ENCODE measurements at places on chromosomes 3 and 15.
A peak's percentile ranks its signal among the peaks of the same experiment; 100 is the strongest.

- DNase-seq = no peak
Measured at GRCh38 chr3:94413336-94414108, 350.7 kb downstream of the NSUN3 start.

DNA sequence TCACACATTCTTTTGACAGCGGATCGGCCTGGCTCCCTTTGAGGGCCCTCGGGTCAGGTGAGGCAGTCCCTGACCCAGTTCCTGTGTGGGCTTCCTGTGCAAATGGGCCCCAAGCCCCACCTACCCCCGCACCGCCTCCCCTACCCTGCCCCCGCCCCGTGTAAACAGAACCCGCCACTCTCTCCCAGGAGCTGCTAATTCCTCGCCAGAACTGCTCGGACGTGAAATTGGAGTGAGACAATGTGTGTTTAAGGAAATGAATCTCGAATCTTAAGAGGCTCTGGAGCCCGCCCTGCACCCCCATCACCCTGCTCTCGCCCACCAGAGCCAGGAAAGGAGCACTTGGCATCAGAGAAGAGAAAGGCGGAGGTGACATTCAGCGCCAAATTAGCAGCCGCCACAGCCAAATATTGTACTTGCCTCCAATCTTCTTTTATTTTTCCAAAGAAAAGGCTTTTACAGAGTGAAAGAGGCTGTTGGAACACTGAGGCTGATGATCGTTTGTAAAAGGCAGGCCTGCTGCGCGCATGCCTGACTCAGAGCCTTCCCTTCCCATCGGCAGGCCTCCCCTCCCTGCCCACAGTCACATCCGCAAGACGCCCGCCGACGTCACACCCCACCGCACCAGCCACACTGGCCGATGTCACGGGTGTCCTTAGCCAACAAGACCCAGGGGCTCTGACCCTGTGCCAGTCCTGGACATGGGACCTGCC lies 53.1 kb downstream of the CACNA2D2 start:
- DNase-seq = peak; percentile 95

GRCh38 chr15:70156671-70157271 lies 59.1 kb upstream of the TLE3 start:
- DNase-seq = peak; percentile 34

GRCh38 chr15:44023176-44023575 lies 171.9 kb downstream of the FRMD5 start:
- no peak for DNase-seq

GRCh38 chr15:65583701-65584100 lies 27.2 kb downstream of the INTS14 start:
- no peak for DNase-seq

- peak; percentile 73 for DNase-seq
Measured at GRCh38 chr15:38049891-38050290, 115.5 kb downstream of the TMCO5A start.

- DNase-seq = peak; percentile 44
Measured at GRCh38 chr3:87082796-87083440, 92.0 kb upstream of the VGLL3 start.

- no peak for DNase-seq
Measured at GRCh38 chr3:140441006-140441405, 236.9 kb upstream of the TRIM42 start.

DNA sequence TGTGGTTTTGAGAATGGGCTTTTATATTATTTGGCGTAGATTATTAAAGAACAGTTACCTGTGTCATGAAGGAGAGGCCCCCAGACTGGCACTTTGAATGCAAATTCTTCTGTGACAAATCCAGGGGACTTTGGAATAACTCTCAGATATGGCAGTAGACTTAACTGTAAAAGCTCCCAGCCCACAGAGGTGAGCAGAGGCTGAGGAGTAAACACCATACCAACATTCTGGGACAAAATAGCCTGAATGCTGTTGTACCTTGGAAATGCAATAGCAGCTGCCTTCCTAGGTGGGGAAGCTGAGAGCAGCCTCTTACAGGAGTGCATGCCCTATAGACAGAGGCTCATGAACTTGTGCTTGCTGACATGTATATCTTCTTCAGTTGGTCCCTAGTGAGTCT lies 187.6 kb upstream of the CTDSPL start:
- DNase-seq = no peak

- DNase-seq = no peak
Measured at GRCh38 chr3:150391161-150391560, 16.9 kb upstream of the TSC22D2 start.

DNA sequence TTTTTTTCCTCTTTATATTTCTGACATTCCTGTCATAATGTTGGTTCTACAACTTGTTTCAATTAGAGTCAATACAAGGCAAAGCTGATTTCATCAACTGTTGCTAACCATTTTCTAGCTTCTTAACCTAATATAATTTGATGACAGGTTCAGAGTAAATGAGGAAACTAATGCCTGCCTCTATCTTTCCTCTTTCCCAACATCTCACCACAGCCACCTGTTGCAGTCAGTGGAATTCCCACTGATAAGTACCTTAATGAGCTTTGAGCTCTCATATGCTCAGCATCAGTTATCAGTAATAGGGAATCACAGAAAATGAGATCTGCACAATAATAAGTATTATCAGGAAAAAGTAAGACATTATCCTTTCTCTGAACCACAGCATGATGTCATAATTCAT lies 241.9 kb downstream of the MEIS2 start:
- no peak for DNase-seq

DNA sequence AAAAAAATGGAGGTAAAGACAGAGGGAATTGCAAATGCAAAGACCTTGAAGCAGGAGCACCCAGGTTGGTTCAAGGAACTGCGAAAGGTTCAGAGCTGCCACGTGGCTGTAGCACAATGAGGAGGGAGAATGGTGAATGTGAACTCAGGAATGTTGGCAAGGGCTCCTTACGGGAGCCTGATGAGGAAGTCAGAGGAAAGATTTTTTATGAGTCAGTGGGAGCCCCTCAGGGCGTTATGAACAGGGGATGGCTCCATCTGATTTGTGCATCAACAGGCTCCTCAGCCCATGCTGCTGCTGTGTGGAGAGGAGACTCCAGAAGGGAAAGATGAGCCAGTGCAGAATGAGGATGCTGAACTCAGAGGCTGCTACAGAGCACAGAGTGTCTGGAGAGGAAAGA lies 194.4 kb downstream of the ARRDC4 start:
- no peak for DNase-seq

DNA sequence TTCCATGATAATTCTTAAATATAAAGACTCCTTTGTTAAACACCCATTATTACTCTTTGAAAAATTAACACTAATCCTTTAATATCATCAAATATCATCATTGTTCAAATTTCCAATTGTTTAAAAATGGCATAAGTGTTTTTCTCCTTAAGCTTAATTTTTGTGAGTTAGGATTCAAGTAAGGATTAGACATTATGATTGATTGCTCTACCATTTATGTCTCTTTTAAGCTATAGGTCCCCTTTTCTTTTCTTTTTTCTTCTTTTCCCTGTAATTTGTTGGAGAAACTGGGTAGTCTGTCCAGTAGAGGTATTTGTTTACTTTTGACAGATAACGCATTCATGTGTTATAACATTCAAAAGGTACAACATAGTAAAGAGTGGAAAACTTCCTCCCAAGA lies 9.1 kb downstream of the ABHD2 start:
- no peak for DNase-seq

DNA sequence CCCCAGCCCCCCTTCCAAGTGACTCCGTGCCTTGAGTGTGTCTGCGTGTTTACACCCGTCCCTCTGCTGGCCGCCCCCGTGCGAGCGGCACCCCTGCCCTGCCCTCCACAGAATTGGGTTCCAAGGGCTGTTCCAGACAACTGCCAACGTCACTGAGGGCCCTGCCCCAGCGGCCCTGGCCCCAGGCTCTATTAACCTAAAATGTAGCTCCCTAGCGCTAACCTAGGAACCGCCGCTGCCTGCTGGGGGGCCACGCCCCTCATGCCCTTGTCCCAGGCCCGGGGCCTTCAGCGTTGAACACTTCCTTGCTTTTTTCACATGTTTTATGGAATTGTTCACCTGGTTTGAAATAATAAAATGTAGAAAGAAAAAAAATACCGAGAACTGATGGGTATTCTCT lies 10.0 kb upstream of the SEMA3B start:
- no peak for DNase-seq

GRCh38 chr3:9881441-9881840 lies 1.4 kb upstream of the CIDEC start:
- no peak for DNase-seq

- DNase-seq = peak; percentile 62
Measured at GRCh38 chr3:16373341-16373946, 108.4 kb downstream of the OXNAD1 start.

- DNase-seq = no peak
Measured at GRCh38 chr3:182782149-182782548, 11.2 kb upstream of the ATP11B start.

DNA sequence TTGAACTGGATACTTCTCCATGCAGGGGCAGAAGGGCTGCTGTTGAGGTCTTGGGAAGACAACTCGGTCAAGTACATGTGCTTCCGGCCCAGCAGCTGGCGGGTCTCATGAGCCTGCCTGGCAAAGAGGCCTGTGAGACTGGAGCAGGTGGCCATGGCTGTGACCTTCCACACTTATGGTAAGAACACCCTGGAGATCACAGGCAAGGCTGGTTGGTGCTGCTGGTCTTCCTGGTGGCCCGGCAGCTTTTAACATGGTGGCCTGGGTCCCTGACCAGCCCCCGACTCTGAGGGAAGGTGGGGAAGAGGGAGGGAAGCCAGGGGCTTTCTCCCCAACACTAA lies 15.4 kb downstream of the CHRD start:
- no peak for DNase-seq

- DNase-seq = no peak
Measured at GRCh38 chr3:170730071-170730812, 139.8 kb downstream of the RPL22L1 start.

DNA sequence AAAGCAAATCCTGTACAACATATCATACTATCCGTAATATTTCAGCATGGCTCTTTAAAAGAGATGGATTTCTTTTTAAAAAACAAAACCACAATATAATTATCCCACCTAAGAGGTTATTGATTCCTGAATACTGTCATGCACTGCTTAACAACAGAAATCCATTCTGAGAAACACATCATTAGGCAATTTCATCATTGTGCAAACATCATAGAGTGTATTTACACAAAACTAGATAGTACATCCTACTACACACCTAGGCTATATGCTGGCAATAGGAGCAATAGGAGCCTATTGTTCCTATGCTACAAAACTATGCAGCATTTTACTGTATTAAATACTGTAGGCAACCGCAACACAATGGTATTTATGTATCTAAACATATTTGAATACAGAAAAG lies 242.0 kb downstream of the NEK10 start:
- DNase-seq = no peak

- no peak for DNase-seq
Measured at GRCh38 chr15:66905954-66906353, 159.4 kb upstream of the SMAD3 start.
